ENCODE measurements at places on chromosomes 16 and 17. TPM values are rescaled to one million over a fixed set of nuclear protein-coding genes. Genes with fewer than 3 reads are reported as not detected.

SCN4A gene
- polyA plus RNA-seq = 0.65 TPM

FOXN1 gene
- 0.13 TPM for polyA plus RNA-seq

PIGQ gene
- 39.0 TPM for polyA plus RNA-seq

DNA sequence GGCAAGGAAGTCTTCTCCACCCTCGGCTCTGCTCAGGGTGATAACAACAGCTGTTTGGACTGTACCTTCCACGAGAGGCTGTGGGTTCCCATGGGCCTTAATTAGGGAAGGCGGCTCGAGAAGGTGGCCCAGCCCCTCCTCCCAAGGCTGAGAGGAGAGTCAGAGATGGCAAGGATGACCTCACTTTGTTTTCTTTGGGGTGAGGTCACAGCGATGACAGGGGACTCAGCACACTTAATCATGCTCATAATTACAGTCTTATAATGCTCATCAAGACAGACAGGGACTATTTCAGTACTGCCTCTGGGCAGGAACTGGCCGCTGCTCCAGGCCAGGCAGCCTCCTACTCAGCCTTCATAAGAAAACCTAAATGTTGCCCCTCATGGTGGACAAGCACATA, 19.7 kb downstream of the WFDC1 start:
- no peak for DNase-seq

GRCh38 chr16:30882429-30883310, 11.2 kb downstream of the BCL7C start:
- DNase-seq = no peak

GRCh38 chr17:50344731-50345365, 1.1 kb upstream of the XYLT2 start:
- DNase-seq = no peak

DNA sequence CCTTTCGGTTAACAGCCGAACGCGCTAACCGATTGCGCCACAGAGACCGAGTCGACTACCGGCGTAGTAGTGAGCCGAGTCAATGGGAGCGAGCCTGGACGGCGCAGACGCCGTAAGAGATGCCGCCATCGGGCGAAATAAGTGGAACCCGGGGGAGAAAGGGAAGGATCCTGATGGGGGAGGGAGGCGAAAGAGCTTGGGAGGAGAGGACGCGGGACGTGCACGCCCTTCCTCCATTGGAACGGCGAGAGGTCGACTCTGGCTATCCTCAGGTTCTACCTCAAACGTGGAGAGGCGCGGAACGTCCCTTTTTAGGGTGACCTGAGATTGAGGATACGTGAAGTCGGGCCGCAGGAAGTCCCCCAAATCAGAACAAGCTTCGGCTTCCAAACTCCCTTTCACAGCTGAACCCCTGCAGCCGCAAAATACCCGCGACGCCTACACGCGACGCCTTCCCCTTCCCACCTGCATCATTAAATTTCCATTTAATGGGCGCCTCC, 683 bp upstream of the PSMB3 start:
- peak; percentile 74 for DNase-seq

- no peak for DNase-seq
Measured at GRCh38 chr17:36131421-36131820, 27.8 kb downstream of the CCL4 start.

TBC1D3K gene
- polyA plus RNA-seq = not detected

NR1D1 gene
- 18.1 TPM for polyA plus RNA-seq

GRCh38 chr16:62652441-62653120, 616.3 kb upstream of the CDH8 start:
- no peak for DNase-seq

DNA sequence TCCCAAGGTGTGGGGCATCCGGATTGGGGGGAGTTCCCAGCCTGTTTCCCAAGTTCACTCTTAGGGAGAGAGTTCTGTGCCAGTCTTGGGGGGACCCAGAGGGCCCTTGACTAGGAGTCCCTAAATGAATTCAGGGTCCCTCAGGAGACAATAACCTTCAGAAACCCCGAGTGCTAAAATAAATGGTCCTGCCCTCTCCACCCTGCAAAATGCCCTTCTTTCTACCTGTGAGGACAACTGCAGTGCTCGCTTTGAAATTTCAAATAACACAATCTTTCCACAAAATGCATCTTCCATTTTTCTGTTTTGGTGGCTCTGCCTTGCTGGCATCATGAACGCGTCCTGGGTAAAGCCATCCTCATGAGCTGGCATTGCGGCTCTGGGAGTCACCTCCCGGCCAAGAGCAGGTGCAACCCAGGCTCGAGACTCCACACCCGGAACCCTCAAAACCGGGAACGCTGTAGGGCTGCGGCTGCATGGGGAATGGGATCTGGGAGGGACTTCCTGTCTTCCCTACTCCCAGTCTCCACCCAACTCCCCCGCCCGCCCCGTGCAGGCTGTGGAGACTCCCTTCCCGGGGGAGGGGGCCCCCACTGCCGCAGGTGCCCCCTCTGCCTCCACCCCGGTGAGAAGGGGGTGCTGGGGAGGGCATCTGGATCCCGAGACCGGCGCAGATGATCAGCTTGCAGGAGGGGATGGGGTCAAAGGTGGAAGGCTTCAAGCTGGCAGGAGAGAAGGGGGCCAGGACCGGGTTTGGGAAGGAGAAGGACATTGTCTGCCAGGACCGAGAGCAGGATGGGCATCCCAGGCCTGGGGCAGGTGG, at the start of gene ZNF205:
TSS of gene ZNF205 (plus strand) at position 529 of the 823 bp plus-strand sequence. CDS start 845 bp downstream, outside the sequence.
- no peak for DNase-seq

GRCh38 chr17:73546770-73547536, 97.3 kb downstream of the SDK2 start:
- DNase-seq = no peak

GRCh38 chr17:7147772-7148171, 31.4 kb downstream of the ASGR1 start:
- DNase-seq = no peak

CDRT4 gene
- polyA plus RNA-seq = 1.9 TPM

GRCh38 chr16:50640391-50640790, 40.7 kb downstream of the SNX20 start:
- DNase-seq = no peak

SOST gene
- not detected for polyA plus RNA-seq

RAC3 gene
- polyA plus RNA-seq = 5.9 TPM

- DNase-seq = peak; percentile 54
Measured at GRCh38 chr16:51982715-51983680, 563.9 kb downstream of the TOX3 start.

CD300H gene
- polyA plus RNA-seq = 0.18 TPM

DDX28 gene
- polyA plus RNA-seq = 11.5 TPM

DNA sequence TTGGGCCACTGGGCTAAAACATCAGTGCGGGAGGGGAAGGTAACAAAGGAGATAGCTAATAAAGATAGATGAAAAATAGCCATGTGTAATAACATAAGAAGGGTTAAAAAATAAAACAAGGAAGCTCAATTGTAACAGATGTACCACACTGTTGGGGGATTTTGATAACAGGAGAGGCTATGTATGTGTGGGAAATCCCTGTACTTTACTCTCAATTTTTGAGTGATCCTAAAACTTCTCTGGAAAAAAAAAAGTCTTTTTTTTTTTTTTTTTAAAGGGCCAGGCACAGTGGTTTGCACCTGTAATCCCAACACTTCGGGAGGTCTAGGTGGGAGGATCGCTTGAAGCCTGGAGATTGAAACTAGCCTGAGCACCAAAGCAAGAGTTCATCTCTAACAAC, 1.9 kb upstream of the MMD start:
- no peak for DNase-seq

PPP1R27 gene
- polyA plus RNA-seq = not detected

ESRP2 gene
- polyA plus RNA-seq = 7.1 TPM

C17orf50 gene
- not detected for polyA plus RNA-seq

- no peak for DNase-seq
Measured at GRCh38 chr16:62989480-62989879, 953.2 kb upstream of the CDH8 start.

RAB11FIP4 gene
- polyA plus RNA-seq = 1.5 TPM

GRCh38 chr17:80307994-80308691, 47.5 kb downstream of the RNF213 start:
- DNase-seq = no peak

- no peak for DNase-seq
Measured at GRCh38 chr16:19716183-19716582, 1.8 kb downstream of the KNOP1 start.

DPEP1 gene
- polyA plus RNA-seq = 0.41 TPM

GP1BA gene
- polyA plus RNA-seq = 0.04 TPM

- no peak for DNase-seq
Measured at GRCh38 chr16:17070882-17071592, 399.7 kb downstream of the XYLT1 start.

- no peak for DNase-seq
Measured at GRCh38 chr16:67151431-67152097, 766 bp upstream of the B3GNT9 start.

GRCh38 chr17:17492085-17492484, 4.1 kb downstream of the RASD1 start:
- DNase-seq = no peak

DNA sequence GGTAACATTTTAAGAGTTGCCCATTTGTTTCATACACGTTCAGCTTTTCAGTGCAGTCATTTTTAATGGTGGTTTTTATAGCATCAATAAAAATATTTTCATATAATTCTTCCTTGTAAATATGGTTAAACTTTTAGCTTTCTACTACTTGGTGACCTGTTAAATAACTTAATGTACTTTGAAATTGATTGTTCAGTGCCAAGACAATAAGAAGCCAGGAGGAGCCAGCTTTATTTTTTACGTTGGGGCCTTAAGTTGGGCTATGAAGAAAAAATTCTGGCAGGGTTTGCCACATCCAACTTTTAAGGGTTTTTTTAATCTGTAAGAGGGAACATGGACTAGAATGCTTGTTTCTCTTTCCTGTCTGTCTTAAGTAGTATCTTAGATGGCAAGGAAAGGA, 284.2 kb downstream of the FTO start:
- DNase-seq = no peak

DNA sequence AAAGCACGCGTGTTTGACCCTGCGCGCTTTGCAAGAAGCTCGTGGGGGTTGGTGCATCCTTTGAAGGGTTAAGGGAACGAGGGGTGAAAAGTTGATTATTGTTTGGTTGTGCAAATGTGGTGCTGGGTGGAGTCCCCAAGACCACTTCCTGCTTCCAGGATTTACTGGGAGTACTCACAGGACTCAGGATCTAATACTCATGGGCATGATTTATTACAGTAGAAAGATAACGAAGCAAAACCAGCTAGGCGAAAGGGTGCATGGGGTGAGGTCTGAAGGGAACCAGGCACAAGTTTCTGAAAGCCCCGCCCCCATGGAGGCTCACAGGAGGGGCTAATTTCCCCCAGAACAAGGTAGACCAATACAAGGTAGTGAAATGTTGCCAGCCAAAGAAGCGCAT, 58.8 kb downstream of the RPTOR start:
- no peak for DNase-seq

- DNase-seq = no peak
Measured at GRCh38 chr17:56812901-56813388, 20.8 kb downstream of the C17orf67 start.

DNA sequence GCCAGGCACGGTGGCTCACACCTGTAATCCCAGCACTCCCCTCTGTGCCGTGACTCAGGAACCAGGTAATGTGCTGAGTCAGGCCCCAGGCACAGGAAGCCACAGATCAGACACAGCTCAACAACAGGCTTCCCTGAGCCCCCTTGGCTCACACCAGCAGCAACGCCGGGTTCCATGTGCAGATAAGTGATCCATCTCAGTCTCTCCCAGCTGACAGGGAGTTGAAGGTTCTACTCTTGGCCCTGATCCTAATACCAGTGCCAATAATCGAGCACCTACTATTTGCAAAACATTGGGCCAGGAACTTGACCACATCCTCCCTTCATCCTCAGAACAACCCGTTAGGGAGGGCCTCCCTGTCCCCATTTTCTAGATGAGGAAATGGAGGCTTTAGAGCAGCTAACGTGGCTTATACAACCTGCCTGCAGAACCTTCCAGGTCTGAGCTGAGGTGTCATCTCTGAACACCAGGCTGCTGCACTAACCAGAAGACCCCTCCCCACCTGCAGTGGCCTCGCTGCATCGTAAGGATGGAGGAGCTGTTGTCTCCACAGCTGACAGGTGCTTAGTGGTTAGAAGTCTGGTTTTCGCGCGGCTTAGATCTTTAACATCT, 64.8 kb upstream of the AMZ2 start:
- no peak for DNase-seq

DNA sequence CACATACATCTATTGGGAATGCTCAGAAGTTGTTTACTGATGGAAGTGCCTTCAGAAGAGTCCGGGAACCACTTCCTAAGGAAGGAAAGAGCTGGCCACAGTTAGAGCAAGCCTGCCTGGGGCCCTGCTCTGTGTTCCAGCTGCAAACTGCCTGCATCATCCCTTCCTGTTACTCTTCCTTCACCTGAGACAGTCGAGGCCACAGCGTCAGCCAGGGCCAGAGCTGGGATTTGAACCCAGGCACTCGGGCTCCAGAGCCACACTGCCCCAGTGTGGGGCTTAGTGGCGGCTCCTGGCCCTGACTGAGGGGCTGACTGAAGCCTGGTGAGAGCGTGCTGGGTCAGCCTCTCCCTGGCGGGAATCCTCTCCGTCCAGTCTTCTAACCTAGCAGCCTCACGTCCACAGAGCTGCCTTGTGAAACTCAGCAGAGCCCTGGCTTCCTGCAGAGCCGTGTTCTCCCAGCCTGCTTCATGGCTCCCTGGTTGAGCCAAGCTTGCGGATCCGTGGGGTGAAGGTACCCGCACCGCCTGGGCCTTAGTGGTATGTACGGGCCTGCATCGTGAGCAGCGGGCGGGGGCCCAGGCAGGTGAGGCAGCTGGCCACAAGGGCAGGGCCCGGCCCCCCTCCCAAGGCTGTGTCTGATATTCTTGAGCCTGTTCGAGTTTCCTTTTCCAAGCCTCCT, 4.6 kb upstream of the C17orf99 start:
- no peak for DNase-seq

- no peak for DNase-seq
Measured at GRCh38 chr17:57687642-57688041, 57.5 kb downstream of the CCDC182 start.

- DNase-seq = no peak
Measured at GRCh38 chr17:58150394-58150793, 2.2 kb downstream of the OR4D1 start.

ATP2A1 gene
- 0.42 TPM for polyA plus RNA-seq
